ENCODE measurements at places on chromosomes 1 and 21.

DNA sequence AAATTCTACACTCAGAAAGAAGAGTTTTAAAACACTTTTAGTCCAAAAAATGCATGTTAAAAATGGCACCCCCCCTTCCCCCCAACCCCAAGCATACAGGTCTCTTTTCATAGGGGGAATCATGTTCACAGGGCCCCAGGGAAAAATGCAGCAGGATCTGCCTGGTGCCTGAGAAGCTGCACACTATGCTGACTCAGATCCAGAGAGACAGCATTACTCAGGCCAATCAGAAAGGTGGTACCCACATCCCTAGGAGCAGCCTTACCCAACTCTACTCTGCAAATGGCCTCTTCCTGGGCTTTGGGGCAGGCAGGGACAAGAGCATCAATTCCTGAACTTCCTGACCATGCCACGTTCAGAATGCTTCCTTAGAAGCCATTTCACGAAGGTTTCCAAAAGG lies 119.0 kb downstream of the HIVEP3 start:
- no peak for DNase-seq

DNA sequence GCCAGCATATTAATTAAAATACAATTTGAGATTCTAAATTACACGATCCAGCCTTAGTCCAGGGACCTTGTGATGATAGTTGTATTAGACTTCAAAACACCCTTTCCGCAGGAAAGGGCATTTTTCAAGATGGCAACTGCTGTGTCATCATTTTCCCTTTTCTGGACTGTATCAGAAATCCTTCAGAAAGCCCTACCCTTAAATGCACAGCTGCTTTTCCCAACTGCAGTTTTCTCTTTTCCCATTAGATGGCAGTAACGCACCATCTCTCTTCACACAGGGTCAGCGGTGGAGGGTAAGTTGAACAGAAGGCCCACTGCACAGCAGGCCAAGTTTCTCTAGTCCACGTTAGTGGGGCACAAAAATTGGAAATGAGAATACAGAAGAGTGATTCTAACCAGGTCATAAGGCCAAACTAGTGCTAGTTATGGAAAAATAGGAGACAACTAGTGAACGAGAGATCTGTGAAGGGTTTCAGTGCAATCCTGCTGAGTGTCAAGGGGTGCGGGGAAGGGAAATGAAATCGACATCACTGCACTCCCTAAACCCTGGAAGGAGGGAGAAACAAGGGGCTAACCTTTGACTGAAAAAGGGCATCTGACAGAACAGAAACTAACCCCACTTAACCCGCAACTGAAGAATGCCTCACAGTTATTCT lies 22.1 kb upstream of the TDRD10 start:
- DNase-seq = no peak

- DNase-seq = no peak
Observed at GRCh38 chr1:156200044-156200443, 6.1 kb downstream of the SLC25A44 start.

GRCh38 chr1:239268007-239268406 lies 118.4 kb upstream of the CHRM3 start:
- no peak for DNase-seq

GRCh38 chr1:56798053-56798471 lies 21.1 kb downstream of the FYB2 start:
- DNase-seq = no peak

GRCh38 chr21:45590726-45591618 lies 48.7 kb upstream of the SLC19A1 start:
- DNase-seq = no peak

DNA sequence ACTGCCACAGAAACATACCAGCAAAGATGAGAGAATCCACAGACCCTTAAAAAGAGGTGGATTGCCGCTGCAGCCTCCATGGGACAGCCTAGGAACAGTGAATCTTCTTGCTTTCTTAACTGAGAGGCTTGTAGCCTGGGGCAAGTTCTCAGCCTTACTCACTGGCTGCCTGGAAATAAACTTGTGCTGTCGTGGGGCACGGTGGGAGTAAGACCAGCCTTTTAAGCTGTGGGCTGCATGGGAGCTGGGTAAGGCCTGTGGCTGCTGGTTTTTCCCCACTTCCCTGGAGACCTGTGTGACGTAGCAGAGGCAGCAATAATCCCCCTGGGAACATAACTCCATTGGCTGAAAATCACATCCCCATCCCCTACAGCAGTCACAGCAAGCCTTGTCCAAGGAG lies 30.8 kb downstream of the CD2 start:
- no peak for DNase-seq

DNA sequence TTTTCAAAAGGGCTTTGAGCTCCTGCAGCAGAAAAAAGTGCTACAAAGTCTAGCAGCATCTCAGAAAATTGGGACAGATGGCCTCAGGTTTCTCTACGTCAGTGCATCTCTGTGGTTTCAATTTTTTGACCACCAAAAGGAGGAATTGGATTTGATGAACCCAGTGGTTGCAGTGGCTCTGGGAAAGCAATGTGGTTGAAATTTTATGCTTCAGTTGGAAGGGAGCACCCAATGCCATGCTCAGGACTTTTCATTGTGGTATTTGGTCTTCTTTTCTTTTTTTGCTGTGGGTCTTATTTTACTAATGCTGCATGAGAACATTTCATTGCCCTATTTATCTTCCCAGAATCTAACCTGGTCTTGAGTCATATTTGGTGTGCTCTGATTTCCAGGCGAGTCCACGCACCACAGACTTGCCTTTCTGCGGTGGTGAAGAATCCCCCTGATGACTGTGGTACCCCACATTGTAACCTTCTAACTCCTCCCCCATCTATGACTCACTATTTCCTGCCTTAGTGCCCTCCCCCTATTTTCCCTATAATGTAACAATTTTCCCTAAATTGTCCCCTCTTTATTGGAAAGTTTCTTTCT lies 56.7 kb downstream of the S1PR1 start:
- DNase-seq = no peak

DNA sequence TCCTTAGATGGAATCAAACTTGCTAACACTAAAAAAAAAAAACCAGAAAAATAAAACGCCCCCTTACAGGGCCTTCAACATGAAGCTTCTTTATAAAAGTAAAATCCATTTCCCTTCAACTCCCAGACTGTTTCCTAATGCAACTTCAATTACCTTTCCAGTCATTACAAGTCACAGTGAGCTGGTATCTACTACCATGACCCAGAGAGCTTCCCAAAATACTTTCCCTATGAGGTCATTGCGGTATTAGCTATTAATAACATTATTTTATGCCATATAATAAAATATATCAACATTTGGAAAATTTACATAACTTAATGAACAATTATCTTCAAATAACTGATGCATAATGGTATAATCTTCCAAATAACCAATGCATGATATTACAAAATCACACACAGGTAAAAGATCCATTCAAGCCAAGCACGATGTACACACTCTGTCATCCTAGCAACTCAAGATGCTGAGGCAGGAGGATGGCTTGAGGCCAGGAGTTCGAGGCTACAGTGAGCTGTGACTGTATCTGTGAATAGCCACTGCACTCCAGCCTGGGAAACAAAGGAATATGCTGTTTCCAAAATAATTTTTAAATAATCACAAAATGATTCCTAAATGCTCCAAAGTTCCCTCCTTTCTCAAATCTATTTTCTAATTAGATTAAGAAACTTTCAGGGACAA lies 24.1 kb downstream of the EIF4G3 start:
- DNase-seq = no peak

DNA sequence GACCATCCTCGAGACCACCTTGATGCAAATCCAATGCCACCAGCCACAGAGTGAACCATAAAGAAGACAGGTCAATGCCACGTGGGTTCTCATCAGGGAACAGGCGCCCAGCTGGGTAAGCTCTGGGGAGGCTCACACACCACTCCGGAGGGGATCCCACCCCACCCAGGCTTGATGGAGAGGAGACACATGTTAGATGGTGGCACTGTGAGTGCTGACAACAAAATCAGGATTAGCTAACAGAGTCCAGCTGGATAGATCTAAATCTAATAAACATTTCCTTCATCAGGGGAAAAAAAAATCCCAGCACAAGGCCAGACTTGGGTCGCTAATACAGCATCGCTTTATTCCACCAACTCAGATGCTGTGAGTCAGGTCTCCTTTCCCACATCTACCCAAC lies 132.2 kb upstream of the TNR start:
- no peak for DNase-seq

- DNase-seq = no peak
Observed at GRCh38 chr1:221430152-221430960, 311.5 kb downstream of the DUSP10 start.

- DNase-seq = no peak
Observed at GRCh38 chr1:241637604-241638003, 2.6 kb downstream of the CHML start.

DNA sequence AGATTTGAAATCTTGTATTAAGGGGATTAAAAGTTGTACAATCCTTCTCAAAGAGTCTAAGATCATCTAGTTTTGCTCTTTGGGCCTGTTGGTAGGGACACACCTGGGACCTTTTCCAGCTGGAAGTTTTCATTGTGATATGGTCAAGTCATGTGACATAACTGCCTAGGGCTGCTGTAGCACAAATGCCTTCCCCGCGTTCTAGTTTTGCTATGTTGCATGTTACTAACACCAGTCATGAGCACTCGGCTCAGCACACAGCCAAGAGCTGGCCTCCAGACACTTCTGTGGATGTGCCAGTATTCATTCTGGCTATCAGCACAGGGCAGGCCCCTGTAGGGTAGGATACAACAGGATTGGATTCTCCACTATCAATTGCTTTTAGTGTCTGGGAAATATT lies 14.6 kb upstream of the FLG2 start:
- no peak for DNase-seq

DNA sequence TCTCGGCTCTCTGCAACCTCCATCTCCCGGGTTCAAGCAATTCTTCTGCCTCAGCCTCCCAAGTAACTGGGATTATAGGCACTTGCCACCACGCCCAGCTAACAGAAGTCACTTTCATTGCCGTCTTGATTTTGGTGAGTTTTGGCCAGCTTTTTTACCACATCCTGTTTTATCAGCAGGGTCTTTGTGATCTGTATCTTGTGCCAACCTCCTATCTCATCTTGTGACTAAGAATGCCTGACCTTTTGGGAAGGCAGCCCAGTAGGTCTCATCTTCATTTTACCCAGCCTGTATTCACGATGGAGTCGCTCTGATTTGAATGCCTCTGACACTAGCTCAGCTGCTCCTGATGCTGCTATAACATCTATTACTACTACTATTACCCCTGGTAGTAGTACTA lies 46.8 kb upstream of the BARHL2 start:
- no peak for DNase-seq

GRCh38 chr21:37437376-37438080 lies 71.0 kb downstream of the DYRK1A start:
- no peak for DNase-seq

- no peak for DNase-seq
Observed at GRCh38 chr21:37677006-37677405, 239.3 kb downstream of the KCNJ6 start.

GRCh38 chr1:19163261-19163660 lies 46.8 kb downstream of the UBR4 start:
- no peak for DNase-seq

GRCh38 chr1:11948822-11949458 lies 14.4 kb downstream of the PLOD1 start:
- DNase-seq = no peak

- DNase-seq = no peak
Observed at GRCh38 chr1:200738327-200738948, at the start of gene CAMSAP2. CAMSAP2 (plus strand) TSS chr1:200738893; CDS start chr1:200739828, 935 bp downstream.

DNA sequence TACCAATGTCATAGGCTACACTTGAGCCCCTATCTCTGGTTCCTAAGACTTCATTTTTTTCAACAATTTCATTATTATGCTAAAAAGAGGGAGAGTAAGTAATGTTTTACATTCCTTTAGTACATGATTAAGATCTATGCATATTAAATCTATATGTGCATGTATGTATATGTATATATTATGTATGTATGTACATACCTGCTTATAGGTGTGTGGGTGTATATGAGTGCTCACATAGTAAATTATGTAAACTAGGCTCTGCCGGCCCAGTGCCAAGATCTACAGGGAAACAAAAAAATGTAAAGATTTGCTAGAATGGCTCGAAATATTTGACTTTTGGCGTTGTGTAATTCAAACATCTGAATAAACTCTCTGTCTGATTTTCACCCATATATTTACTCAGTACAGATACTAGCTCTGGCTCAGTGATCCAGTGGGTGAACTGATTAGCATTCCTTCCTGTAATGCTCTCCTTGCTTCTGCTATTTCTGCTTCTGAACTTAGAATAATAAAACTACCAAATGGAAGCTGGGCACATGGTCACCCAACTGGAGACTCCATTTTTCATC lies 113.1 kb upstream of the FGGY start:
- no peak for DNase-seq

GRCh38 chr1:169201084-169201619 lies 94.7 kb downstream of the ATP1B1 start:
- DNase-seq = no peak

GRCh38 chr1:93607814-93608186 lies 73.8 kb downstream of the BCAR3 start:
- no peak for DNase-seq

- DNase-seq = no peak
Observed at GRCh38 chr1:215523906-215524305, 43.2 kb upstream of the KCTD3 start.

GRCh38 chr1:10771789-10772188 lies 24.7 kb downstream of the CASZ1 start:
- DNase-seq = no peak

DNA sequence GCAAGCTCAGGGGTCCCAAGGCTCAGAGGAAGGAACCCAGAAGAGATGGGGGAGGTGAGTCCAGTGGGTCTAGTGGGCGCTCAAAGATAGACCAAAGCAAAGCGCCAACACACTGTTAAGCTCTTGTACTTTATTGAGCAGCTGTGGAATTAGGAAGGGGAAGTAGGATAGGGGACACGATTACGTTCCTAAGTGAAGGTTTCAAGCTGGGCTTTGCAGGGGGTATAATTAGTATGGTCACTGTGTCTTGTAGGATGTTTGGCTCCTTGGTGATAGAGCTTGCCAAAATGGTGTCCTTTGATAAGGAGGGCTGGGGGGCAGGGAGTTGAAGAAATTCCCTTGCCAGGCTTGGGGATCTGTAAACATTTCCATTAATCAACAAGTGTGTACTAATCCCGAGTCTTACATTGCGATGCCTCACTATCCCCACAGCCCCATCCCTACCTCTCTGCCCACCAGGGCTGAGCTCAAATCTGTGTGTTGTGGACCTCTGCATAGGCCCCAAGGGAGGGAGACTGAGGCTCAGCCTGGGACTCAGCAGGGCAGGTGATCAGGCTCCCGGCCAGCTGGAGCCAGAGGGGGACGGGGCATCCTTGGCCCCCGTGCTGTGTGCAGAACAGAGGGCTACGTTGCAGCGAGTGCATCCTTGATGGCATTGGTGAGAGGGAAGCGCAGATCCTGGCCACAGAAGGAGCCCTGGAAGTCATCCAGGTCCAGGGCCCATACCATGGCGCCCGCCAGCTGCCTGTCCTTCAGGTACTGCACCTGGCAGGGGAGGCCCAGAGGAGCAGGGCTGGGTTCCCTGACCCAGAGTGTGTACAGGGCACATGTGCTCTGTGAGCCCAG lies 3.4 kb upstream of the MYBPH start:
- no peak for DNase-seq

GRCh38 chr1:55584526-55585401 lies 369.6 kb upstream of the USP24 start:
- DNase-seq = no peak

- DNase-seq = no peak
Observed at GRCh38 chr1:212256369-212256768, 28.8 kb upstream of the PPP2R5A start.
